ENCODE measurements at places on chromosomes 11 and 22.

- DNase-seq, result no peak
These were observed 11.1 kb downstream of the CTR9 start for GRCh38 chr11:10762185-10762584.

GRCh38 chr11:2581151-2581930 lies 118.5 kb downstream of the KCNQ1OT1 start:
- DNase-seq, result no peak

DNA sequence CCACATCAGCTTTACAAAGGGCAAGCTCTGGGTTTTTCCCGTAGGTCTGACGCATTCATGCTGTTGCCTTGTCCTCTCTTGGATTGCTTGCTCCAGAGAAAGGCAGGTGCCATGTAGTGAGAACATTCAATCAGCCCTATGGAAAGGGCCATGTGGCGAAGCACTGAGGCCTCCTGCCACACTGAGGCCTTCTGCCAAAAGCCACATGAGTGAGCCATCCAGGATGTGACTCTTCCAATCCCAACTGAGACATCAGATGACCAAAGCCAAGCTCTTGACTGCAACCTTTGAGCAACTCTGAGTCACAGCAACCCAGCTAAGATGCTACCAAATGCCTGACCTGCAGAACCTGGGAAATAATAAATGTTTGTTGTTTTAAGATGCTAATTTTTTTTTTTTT lies 9.0 kb upstream of the PANX3 start:
- no peak for DNase-seq

DNA sequence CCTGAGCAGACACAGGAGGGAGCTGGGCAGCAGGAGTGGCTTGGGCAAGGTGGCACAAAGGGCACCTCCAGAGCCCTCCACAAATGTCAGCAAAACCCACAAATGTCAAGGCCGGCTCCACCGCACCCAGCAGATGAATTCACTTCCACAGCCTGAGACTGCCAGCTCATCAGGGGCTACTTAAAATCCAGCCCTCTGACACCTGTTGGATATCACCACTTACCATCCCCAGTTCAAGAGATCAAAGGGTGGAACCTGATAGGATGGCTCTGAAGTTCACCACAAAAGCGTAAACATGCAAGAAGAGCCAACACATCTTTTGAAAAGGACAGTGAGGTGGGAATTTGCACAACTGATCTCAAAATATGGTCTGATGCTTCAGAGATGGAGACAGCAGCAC lies 168.6 kb upstream of the GRK3 start:
- DNase-seq, result no peak

DNA sequence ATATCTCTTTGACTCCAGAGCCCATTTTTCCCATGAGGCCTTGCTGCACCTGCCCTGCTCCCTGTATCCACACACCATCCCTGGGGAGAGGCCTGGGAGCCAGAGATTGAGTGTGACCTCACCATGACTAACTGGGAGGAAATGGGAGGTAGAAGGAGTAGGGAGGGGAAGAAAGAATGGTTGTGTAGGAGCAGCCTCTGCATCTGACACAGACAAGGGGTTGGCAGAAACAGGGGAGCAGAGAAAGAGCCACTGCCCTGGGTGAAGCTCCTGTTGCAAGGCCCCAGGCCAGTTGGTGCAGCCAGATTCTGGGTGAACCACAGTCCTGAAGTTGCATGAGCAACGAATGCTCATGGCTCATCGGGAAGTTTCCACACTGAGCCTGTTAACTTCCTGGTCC lies 32.4 kb downstream of the POU2F3 start:
- no peak for DNase-seq

- no peak for DNase-seq
These were observed 31.6 kb downstream of the CPT1A start for GRCh38 chr11:68810164-68810563.

DNA sequence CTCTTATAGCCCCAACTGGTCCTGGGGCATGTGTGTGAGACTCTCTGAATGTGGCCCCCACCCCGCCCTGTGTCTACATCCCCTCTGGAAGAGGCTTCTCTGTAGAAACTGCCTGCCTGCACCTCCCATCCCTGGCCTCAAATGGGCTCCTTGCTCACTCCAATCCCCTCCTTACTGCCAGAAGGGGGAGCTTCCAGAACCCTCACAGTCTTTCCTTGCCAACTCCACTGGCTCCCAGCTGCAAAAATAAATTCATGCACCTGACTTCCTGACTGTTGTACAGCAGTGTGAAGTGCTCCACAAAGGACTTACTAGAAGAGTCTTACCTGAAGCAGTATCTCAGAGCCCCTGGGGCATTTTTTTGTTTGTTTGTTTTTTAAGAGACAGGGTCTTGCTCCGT lies 15.2 kb upstream of the SERPIND1 start:
- no peak for DNase-seq

GRCh38 chr11:1830322-1831223 lies 4.2 kb upstream of the SYT8 start:
- DNase-seq, result no peak

DNA sequence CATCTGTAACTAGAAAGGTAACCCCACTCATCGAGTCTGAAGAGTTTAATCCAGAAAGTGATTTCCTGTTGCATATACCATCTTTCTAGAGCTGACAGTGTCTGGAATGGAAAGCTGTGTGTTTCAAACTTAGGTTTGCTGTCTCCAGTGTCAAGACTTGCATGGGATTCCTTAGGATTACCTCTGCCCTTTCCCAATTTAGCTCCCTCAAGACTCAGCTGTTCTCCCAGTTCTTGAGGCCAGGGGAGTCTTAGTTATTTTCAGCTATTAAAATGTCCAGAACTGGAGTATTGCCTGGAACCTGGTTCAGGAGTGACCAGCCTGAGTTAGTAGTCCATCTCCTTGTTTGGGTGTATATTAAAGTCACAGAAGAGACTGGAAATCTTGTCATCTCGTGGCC lies 25.0 kb upstream of the LDHA start:
- no peak for DNase-seq

GRCh38 chr11:30710221-30710620 lies 124.1 kb upstream of the MPPED2 start:
- DNase-seq, result no peak

DNA sequence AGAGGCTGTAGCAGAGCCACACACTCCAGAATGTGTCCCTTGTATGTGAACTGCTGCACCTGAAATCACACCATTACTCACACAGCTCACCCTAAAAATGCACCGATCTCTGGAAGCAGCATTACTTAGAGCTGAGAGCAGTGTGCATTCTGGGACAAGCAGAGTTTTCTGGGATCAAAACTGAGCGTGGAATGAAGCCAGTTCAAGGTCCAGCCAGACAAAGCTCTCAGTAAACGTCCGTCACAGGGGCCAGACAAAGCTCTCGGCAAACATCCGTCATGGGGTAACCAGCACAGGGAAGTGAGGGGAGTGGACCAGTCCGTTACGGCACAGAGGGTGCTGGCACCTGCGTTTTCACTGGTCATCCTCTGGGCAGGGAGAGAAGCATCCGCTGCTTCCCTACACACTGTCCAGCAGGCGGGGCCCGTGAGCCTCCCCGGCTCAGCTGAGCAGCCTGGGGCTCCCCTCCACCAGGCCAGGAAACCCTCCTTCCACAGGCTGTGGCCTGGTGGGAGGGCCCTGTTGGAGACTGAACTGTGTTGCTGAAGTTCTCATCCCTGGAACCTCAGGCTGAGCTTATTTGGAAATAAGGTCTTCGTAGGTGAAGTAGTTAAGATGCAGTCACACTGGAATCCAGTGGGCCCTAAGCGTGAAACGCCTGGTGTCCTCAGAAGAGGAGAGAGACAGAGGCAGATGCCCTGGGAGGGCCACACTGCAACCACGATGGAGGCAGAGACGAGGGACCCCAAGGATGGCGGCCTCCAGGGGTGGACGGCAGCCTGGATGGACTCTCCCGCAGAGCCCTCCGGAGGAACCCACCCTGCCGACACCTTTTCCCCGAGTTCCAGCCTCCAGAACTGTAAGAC lies 883.9 kb downstream of the BRD1 start:
- no peak for DNase-seq

DNA sequence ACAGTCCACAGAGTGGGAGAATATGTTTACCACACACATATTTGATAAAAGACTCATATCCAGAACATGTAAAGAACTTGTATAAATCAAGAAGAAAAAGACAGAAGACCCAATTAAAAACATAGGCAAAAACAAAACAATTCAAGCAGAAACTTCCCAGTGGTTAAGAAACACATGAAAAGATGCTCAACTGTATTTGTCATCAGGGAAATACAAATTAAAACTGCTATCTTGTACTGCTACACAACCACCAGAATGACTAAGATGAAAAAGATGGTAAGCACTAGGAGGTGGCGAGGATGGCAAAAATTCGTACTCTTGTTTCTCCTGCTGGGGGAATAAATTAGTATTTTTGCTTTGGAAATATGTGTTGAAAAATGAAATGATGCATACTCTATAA lies 192.3 kb upstream of the C11orf87 start:
- DNase-seq, result no peak

DNA sequence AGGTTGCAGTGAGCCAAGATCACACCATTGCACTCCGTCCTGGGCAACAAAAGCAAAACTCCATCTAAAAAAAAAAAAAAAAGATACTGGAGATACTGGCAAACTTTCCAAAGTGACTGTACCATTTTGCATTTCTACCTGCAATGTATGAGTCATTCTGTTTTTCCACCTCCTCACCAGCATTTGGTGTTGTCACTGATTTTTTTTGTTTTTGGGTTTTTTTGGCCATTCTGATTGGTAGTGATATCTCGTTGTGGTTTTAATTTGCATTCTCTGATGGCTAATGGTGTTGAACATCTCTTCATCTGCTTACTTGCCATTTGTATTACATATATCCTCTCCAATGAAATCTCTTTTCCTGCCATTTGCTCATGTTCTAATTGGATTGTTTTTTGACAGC lies 12.0 kb upstream of the RBX1 start:
- DNase-seq, result no peak

DNA sequence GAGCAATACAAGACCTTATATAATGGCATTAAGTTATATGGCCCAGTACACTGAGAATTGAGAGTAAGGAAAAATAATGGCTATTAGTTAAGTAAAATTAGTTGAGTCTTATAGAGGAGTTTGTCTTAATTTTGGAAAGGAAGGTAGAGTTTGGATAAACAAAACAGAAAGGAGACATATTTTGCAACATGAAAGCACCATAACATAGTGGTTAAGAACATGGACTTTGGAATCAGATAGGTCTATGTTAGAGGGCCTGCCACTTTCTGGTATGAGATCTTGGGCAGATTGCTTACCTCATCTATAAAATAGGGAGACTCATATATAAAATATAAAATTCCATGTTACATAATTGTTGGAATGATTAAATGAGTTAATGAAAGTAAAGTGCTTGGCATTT lies 68.9 kb downstream of the CSTPP1 start:
- DNase-seq, result no peak

GRCh38 chr11:79940165-79940564 lies 499.3 kb upstream of the TENM4 start:
- DNase-seq, result no peak

DNA sequence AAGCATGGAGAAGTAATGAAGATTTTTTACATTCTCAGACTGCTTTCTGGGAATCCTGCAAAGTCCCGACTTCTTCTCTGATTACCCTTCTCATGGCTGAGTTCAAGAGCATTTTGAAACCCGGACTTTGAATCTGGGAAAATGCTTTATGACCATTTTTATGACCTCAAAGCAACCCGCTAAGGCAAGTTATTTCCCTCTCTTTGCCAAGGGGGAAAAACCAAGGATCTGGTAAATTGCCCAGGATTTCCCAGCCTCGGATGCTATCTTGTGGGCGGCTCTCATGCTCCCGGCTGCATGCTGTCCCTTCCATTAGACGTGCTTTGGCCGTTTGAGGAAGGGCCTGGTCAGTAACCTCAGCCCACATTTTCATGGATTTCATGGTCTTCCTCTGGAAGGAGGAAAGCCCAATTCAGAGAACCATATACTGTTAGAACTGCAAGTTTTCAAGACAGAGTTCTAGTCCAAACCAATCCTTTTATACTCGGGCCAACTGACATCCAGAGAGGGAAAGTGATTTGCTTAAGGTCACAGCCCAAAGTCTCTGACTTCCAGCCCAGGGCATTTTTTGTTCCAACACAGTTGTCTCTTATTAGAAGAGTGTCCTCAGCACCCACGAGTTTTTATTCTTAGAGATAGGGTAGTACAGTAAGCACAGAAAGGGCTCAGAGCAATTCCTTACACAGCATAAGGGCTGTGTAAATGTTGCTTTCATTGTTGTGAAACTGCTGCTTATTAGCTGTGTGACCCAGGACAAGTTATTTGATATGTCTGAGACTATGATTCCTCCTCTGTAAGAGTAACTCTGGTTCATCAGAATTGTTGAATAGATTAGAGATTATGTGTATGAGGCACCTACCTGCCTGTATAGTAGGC lies 77.4 kb downstream of the NAV2 start:
- DNase-seq, result no peak

DNA sequence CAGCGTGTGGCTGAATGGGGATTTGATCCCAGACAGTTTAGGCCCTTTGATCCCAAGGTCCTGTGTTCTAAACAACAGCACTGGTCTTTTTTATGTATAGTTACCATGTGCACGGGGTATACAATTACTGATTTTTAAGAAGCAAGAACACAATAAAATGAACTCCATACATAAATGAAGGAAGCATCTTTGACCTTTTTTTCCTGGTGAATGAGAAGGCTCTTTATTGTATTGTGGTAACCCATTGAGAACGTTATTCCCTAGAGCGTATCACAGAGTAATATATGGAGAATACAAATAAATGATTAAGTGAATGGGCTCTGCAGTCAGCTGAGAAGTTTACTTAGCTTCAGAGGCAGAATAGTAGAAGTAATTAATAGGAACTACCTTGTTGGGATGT lies 563.6 kb downstream of the NTM start:
- DNase-seq, result no peak

GRCh38 chr11:65803797-65804492 lies 17.1 kb downstream of the OVOL1 start:
- no peak for DNase-seq

- DNase-seq, result no peak
These were observed 13.8 kb downstream of the ADA2 start for GRCh38 chr22:17205432-17205831.
